ENCODE measurements at places on chromosomes 13 and 19. TPM values are rescaled to one million over a fixed set of nuclear protein-coding genes. Genes with fewer than 3 reads are reported as not detected.
A peak's percentile ranks its signal among the peaks of the same experiment; 100 is the strongest.

DNA sequence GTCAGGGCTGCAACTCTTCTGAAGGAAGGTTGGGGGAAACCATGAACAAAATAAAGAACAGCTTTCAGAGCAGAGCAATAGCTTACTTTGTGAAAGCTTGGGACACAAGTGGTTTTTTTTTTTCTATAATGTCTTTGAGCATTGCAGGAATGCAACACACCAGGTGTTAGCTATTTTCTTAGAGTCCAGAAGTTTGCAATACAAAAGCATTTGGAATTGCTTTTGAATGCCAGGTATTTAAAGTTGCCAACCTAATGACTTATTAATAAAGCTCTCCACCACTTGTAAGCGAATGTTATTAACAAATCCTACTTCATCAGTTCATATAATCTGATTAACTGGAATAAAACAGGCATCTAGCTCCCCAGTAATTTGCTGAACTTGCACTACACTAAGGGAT, 172.6 kb downstream of the NUFIP1 start:
- H3K27ac ChIP-seq: no peak overlapping the region
- DNase-seq: no peak
- H3K36me3 ChIP-seq: no peaks in the 10 kb centered on the region
- no peak overlapping the region for H3K4me3 ChIP-seq
- peaks cover 40% of the 10 kb centered on the region for H3K27me3 ChIP-seq

DNA sequence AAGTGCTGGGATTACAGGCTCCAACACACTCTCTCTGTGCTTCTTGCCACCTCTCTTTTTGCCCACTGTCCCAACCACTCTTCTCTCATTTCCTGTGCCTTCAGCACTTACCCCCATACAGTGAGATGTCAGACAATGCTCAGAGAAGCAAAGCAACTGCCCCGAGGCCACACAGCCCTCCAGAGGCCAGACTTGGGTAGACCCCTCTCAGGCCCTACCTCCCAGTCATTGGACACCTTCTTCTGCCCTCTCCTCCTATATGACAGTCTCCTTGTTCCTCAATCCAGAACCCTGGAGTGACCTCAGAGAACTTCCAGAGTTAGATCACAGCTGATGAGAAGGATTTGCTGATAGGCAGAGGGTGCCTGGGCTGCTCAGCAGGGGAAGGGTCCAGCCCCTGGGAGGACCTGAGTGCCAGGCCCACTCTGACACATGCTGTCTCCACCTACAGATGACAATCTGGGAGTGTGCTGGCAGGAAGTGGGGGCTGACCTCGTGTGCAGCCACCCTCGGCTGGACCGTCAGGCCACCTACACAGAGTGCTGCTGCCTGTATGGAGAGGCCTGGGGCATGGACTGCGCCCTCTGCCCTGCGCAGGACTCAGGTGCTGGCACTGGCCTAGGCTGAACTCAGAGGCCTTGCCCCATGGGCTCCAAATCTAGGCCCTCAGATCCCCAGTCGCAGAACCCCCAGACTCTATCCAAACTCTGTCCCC, 24.4 kb downstream of the LTBP4 start:
- H3K4me3 ChIP-seq: no peak overlapping the region
- peak overlapping the region; percentile 84 for H3K27ac ChIP-seq
- peaks cover 52% of the 10 kb centered on the region for H3K36me3 ChIP-seq
- peaks cover 15% of the 10 kb centered on the region for H3K4me1 ChIP-seq
- no peaks in the 10 kb centered on the region for H3K27me3 ChIP-seq
- no peak for DNase-seq

DNA sequence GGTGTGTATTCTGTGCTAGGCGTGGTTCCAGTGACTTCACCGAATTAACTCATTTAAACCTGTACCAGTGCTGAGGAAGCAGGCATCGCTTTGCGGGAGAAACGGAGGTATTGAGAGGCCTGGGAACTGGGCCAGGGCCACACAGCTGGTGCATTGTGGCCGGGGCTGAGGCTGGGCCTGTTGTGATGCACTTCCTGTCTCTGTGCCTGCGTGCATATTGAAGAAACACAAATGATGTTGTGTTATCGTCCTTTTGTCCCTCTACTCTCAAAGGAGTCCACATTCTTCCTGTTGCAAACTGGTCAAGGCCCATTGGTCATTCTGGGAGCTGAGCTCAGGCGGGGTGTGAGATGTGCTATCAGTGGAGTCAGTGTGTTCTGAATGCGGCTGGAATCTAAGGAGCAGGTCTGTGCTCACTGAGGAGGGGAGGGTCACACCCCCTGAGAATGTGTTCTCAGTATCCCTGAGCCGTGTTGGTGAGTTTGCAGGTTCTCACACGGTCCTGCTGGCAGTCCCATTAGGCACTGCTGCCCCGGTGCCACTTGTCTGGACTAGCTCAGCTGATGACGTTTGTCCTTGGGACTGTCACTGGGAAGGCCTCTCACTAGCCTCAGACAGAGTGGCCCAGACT, 62.1 kb downstream of the ARHGEF7 start:
- no peak overlapping the region for H3K4me3 ChIP-seq
- H3K27ac ChIP-seq: peak overlapping the region; percentile 71
- peaks cover 82% of the 10 kb centered on the region for H3K36me3 ChIP-seq
- peak; percentile 29 for DNase-seq
- H3K27me3 ChIP-seq: no peaks in the 10 kb centered on the region

The FOXA3 gene
- 0.60 TPM for total RNA-seq

GRCh38 chr19:49637821-49638738, 1.9 kb downstream of the RRAS start:
- no peaks in the 10 kb centered on the region for H3K36me3 ChIP-seq
- peaks cover 33% of the 10 kb centered on the region for H3K4me1 ChIP-seq
- DNase-seq: no peak
- no peak overlapping the region for H3K27ac ChIP-seq
- peak overlapping the region; percentile 64 for H3K4me3 ChIP-seq

GRCh38 chr19:47456721-47457474, 14.8 kb downstream of the SLC8A2 start:
- H3K4me1 ChIP-seq: peaks cover 2% of the 10 kb centered on the region
- no peak for DNase-seq
- H3K27me3 ChIP-seq: peaks cover 26% of the 10 kb centered on the region
- no peaks in the 10 kb centered on the region for H3K36me3 ChIP-seq

The PDS5B gene
- 58.5 TPM for total RNA-seq
